ENCODE measurements at places on chromosomes 5 and 9. TPM values are rescaled to one million over a fixed set of nuclear protein-coding genes. Genes with fewer than 3 reads are reported as not detected.

PKD2L2 gene
- not detected for total RNA-seq

PRELID2 gene
- 25.7 TPM for total RNA-seq

ADRB2 gene
- total RNA-seq: 0.82 TPM

GRCh38 chr5:78785454-78785853 is 136.9 kb upstream of the LHFPL2 start:
- no peak for DNase-seq

DNA sequence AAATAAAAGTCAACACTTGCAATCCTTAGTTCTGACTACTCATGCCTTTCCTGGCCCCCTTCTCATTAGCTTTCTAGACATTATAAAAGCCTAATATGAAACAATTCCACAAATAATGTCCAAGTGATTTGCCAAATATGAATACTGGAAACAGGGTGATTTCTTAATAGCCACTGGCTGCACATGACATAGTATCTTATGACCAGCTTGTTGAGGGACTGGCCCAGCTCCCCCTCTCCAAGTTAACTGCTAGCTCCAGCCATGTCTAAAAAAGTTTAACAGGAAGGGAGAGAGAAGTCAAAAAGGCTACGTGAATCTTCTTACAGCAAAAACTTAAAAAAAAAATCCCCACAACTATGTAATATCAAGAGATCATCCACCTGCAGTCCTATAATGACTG is 1.5 kb downstream of the CERT1 start:
- DNase-seq: no peak

- DNase-seq: no peak
Measured at GRCh38 chr9:137959641-137960411, 82.2 kb downstream of the CACNA1B start.
